ENCODE measurements at places on chromosomes 4 and X. TPM values are rescaled to one million over a fixed set of nuclear protein-coding genes. Genes with fewer than 3 reads are reported as not detected.

DNA sequence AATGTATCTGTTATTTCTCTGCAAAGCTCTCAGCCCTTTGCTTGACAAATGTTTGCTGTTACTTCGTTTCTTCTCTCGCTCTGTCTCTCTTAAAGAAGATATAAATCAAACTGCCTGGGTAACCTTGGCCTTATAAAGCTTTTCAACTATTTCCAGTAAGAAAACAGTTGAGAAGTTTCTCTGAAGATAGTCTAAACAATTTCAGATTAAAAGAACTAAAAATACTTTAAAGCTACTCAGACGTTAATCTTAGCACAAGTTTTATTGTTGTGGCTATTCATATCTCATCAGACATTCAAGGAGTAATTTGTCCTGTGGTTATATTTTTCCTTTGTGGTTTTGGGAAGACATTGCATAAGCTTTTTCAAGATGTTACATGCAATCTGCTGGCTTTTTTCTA is 22.6 kb downstream of the HOPX start:
- no peaks in the 10 kb centered on the region for H3K36me3 ChIP-seq
- H3K4me1 ChIP-seq = peaks cover 20% of the 10 kb centered on the region
- H3K4me3 ChIP-seq = no peak overlapping the region
- no peak for DNase-seq

- DNase-seq = no peak
- H3K27me3 ChIP-seq = no peaks in the 10 kb centered on the region
- H3K4me3 ChIP-seq = no peak overlapping the region
- H3K27ac ChIP-seq = no peak overlapping the region
- no peaks in the 10 kb centered on the region for H3K36me3 ChIP-seq
These were observed 60.1 kb downstream of the APBB2 start for GRCh38 chr4:41154010-41154813.

DNA sequence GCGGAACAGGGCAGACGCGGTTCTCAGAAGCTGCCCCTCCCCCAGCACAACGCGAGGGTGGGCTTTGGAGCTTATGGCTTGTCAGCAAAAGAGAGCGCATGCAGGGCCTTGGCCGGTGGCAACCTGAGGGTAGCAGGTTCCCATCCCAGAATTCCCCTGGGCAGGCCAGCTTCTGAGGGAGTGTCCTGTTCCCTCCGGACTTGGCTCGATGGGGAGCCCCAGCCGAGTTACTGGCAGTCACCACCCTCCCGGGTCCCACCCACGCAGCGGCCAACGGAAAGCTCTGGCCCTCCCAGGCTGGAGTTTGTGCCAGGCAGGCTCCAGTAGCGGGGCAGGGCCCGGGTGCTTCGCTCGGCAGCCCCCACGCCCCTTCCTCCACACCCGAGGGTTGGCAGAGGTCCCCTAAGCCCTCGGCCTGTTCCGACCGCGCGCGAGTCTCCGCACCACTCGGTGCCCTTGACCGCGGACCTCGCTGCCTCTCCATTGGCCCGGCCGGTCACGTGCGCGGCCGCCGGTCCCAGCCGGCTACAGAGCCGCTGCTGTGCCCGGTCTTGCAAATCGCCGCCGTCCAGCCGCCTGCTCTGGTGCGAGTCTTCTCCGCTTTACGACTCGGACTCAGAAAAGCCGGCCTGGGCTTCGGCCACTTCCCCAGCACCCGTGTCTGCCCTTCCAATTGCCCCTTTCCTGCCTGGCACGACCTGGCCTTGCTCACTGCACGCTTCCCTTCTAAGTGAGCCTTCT is 20.9 kb upstream of the MTM1 start:
- no peaks in the 10 kb centered on the region for H3K27me3 ChIP-seq
- H3K4me3 ChIP-seq = peak overlapping the region; percentile 31
- peaks cover 9% of the 10 kb centered on the region for H3K4me1 ChIP-seq
- DNase-seq = peak; percentile 78
- no peaks in the 10 kb centered on the region for H3K36me3 ChIP-seq

OCIAD2 gene
- 93.7 TPM for polyA plus RNA-seq

GRCh38 chr4:54447304-54447703 is 210.5 kb upstream of the KIT start:
- H3K27ac ChIP-seq = no peak overlapping the region
- H3K4me3 ChIP-seq = no peak overlapping the region
- H3K4me1 ChIP-seq = no peaks in the 10 kb centered on the region
- no peak for DNase-seq
- no peaks in the 10 kb centered on the region for H3K36me3 ChIP-seq
- H3K27me3 ChIP-seq = no peaks in the 10 kb centered on the region

SYTL5 gene
- polyA plus RNA-seq = 4.4 TPM

SASH3 gene
- polyA plus RNA-seq = 2.8 TPM

ZNF718 gene
- 14.6 TPM for polyA plus RNA-seq
